ENCODE measurements at places on chromosomes 4 and X. TPM values are rescaled to one million over a fixed set of nuclear protein-coding genes. Genes with fewer than 3 reads are reported as not detected.

Gene NEXMIF
- 0.49 TPM for total RNA-seq

Gene HPGDS
- total RNA-seq = 1.0 TPM

Gene MAD2L1
- not detected for total RNA-seq

Gene IL3RA
- 62.3 TPM for total RNA-seq

Gene HPGD
- total RNA-seq = 67.4 TPM

Gene SUPT20HL1
- not detected for total RNA-seq

Gene PABPC4L
- 0.46 TPM for total RNA-seq

Gene ABCG2
- total RNA-seq = 3.8 TPM

Gene ARHGAP6
- 14.4 TPM for total RNA-seq

Gene STBD1
- total RNA-seq = 3.6 TPM

Gene MTM1
- 22.6 TPM for total RNA-seq

Gene PNMA3
- 0.30 TPM for total RNA-seq

Gene HS3ST1
- total RNA-seq = 4.6 TPM

Gene TIGD2
- 10.5 TPM for total RNA-seq

Gene PLS3
- 56.6 TPM for total RNA-seq

Gene LIMCH1
- total RNA-seq = 279 TPM

Gene FOXR2
- total RNA-seq = not detected

Gene NXF2B
- total RNA-seq = not detected

Gene ADH1B
- 258 TPM for total RNA-seq

Gene MAGEC1
- total RNA-seq = not detected

Gene HSFX2
- 0.49 TPM for total RNA-seq

Gene GPRASP2
- 8.8 TPM for total RNA-seq

Gene CWH43
- 1.7 TPM for total RNA-seq

Gene TADA2B
- total RNA-seq = 28.3 TPM

Gene ZFYVE28
- 16.6 TPM for total RNA-seq

Gene RAI2
- 18.2 TPM for total RNA-seq

Gene RBM47
- total RNA-seq = 119 TPM

Gene PLRG1
- total RNA-seq = 50.9 TPM

Gene CITED1
- total RNA-seq = not detected

Gene ATXN3L
- not detected for total RNA-seq

Gene RAB33A
- total RNA-seq = 0.91 TPM

Gene MAGEA2B
- not detected for total RNA-seq

Gene MCF2
- total RNA-seq = 0.20 TPM

Gene VAMP7
- total RNA-seq = 32.7 TPM

Gene NCAPG
- total RNA-seq = 1.4 TPM

Gene L1CAM
- 1.6 TPM for total RNA-seq

Gene LARP7
- total RNA-seq = 28.4 TPM

Gene SPANXN4
- total RNA-seq = not detected

Gene TSPAN5
- total RNA-seq = 12.5 TPM

Gene PRRG3
- total RNA-seq = not detected

Gene BBS7
- total RNA-seq = 8.8 TPM

Gene SFRP2
- total RNA-seq = 27.1 TPM

Gene SAGE1
- not detected for total RNA-seq

Gene GYG2
- total RNA-seq = 0.91 TPM

Gene BDH2
- 79.6 TPM for total RNA-seq

Gene KLHL13
- total RNA-seq = 0.76 TPM

Gene NAP1L3
- 0.86 TPM for total RNA-seq

Gene SRPK3
- total RNA-seq = 0.20 TPM

Gene CLIC2
- total RNA-seq = 43.9 TPM

Gene ZNF718
- total RNA-seq = 4.7 TPM

Gene LONRF3
- total RNA-seq = 66.0 TPM

Gene RS1
- 5.5 TPM for total RNA-seq

Gene RAB41
- total RNA-seq = not detected

Gene MGAT4D
- not detected for total RNA-seq

Gene FGFBP1
- 3.4 TPM for total RNA-seq

Gene CPZ
- 8.6 TPM for total RNA-seq

Gene MTTP
- total RNA-seq = 0.22 TPM

Gene SMIM10L2A
- total RNA-seq = 2.5 TPM

Gene MAML3
- 10.4 TPM for total RNA-seq

Measured in upper lobe of left lung (tissue), 6 donors.